Activated T-cell treated with anti-CD3 and anti-CD28 coated beads, Interleukin-2, amount 50 U/mL, for 72 hours (primary cell): ENCODE measurements at places on chromosomes 2 and 18. TPM values are rescaled to one million over a fixed set of nuclear protein-coding genes. Genes with fewer than 3 reads are reported as not detected.

DNA sequence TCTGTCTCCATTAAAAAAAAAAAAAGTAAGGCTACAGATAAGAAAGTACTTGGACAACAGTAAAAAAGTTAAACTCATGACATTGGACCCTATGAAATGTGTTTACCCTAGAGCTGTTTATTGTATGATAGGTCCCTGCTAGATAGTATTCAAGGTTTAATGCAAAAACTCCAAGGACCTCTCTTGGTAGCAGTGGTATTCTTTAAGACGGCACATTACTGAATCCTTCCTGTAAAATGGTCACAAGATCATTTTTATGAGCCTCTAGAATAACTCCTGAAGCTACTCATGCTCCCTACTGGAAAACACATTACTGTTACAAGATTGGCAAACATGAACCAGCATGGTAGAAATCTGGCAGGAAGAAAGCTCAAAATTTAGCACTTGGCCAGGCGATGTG, 38.8 kb downstream of the GALM start:
- DNase-seq, result no peak
- H3K36me3 ChIP-seq, result peaks cover 11% of the 10 kb centered on the region
- no peak overlapping the region for H3K4me3 ChIP-seq
- no peak overlapping the region for H3K27ac ChIP-seq
- no peaks in the 10 kb centered on the region for H3K27me3 ChIP-seq

GAL3ST2 gene
- total RNA-seq, result 0.82 TPM

DNA sequence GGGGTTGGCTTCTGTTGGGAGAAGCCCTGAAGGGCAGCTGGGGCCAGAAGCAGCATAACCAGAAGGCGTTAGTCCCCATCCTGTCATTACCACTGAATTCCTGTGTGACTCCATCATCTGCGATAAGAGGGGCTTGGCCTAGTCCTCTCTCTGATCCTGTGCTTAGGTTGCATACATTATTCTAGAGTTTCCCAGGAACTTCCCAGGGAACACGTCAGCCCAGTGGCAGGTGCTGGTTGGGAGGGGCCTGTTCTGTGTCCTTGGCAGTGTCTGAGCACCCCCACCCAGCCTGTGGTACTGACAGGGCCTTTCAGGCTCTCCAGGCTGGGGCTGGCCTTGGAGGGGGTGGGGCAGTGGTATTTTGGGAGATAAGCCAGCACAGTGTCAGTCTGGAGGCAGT, 4.5 kb upstream of the TOGARAM2 start:
- no peak overlapping the region for H3K27ac ChIP-seq
- peaks cover 2% of the 10 kb centered on the region for H3K36me3 ChIP-seq
- H3K27me3 ChIP-seq, result peaks cover 8% of the 10 kb centered on the region

IL36G gene
- total RNA-seq, result not detected

GRCh38 chr2:7030810-7031209, 113.6 kb downstream of the RNF144A start:
- peaks cover 17% of the 10 kb centered on the region for H3K36me3 ChIP-seq
- no peaks in the 10 kb centered on the region for H3K27me3 ChIP-seq
- H3K4me1 ChIP-seq, result no peaks in the 10 kb centered on the region
- DNase-seq, result no peak
- H3K27ac ChIP-seq, result peak overlapping the region; percentile 18

KIF5C gene
- 29.1 TPM for total RNA-seq

ACMSD gene
- not detected for total RNA-seq

DNA sequence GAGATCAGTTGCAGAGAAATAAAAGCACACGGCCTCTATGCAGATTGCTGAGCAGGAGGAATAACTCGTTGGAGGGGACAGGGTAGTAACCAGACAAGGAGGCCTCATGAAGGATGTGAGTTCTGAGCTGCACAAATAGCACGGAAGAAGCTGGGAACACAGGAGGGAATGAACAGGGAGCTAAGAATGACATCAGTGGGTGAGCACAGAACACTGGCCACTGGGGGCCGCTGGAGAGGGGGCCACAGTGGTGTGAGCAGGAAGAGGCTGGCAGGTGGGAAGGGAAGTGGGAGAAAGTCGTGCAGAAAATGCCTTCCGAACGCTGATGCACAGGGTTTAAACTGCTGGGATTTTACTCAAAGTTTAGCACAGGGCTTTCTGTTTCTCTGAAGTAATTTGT, 61.0 kb downstream of the ZAP70 start:
- H3K27me3 ChIP-seq, result no peaks in the 10 kb centered on the region
- peaks cover 3% of the 10 kb centered on the region for H3K36me3 ChIP-seq
- DNase-seq, result no peak
- H3K4me1 ChIP-seq, result no peaks in the 10 kb centered on the region
- H3K27ac ChIP-seq, result no peak overlapping the region
- no peak overlapping the region for H3K4me3 ChIP-seq

DNA sequence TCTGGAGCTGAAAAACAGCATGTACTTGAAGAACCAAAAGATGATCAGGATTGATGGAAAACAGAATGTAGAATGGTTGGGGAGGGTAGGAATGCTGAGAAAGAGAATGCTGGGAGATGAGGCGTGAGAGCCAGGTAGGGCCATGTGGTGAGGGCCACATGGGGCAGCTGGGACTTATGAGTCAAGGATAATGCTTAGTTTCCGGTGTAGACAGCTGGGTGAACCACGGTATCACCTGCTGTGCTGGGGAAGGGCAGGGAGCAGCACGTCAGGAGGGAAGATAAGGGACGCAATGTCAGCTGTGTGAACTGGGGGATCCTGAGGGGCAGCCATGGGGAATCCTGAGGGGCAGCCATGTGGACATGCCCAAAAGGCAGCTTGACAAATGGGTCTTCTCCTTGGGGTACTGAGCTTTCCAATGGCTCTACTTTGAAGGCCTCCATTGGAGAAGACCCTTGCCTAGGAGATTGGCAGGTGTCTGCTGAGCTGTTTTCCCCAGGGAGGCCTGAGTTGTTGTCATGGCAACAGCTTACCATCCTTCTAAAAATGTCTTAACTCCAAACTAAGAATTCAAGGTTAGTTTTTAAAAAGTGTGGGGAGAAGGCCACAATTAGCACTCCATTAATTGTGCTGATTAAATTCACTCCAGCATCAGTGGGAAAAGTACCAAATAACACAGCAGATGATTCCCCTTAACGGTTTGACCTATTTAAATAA, 51.1 kb downstream of the MTHFD2 start:
- no peak overlapping the region for H3K4me3 ChIP-seq
- DNase-seq, result no peak
- no peaks in the 10 kb centered on the region for H3K36me3 ChIP-seq

- no peak for DNase-seq
- no peak overlapping the region for H3K4me3 ChIP-seq
- H3K4me1 ChIP-seq, result no peaks in the 10 kb centered on the region
- H3K27ac ChIP-seq, result no peak overlapping the region
- no peaks in the 10 kb centered on the region for H3K27me3 ChIP-seq
- peaks cover 1% of the 10 kb centered on the region for H3K36me3 ChIP-seq
Observed at GRCh38 chr2:103798291-103798690, 1036.5 kb downstream of the TMEM182 start.

FZD7 gene
- total RNA-seq, result 1.1 TPM

GRCh38 chr2:196248467-196249094, 77.2 kb upstream of the STK17B start:
- peak overlapping the region; percentile 14 for H3K27ac ChIP-seq
- H3K27me3 ChIP-seq, result no peaks in the 10 kb centered on the region
- H3K36me3 ChIP-seq, result peaks cover 13% of the 10 kb centered on the region
- H3K4me3 ChIP-seq, result peak overlapping the region; percentile 34
- peaks cover 90% of the 10 kb centered on the region for H3K4me1 ChIP-seq
- DNase-seq, result no peak

GRCh38 chr18:3380384-3380961, 69.5 kb upstream of the TGIF1 start:
- peaks cover 13% of the 10 kb centered on the region for H3K4me1 ChIP-seq
- no peak overlapping the region for H3K27ac ChIP-seq
- H3K4me3 ChIP-seq, result no peak overlapping the region
- DNase-seq, result peak; percentile 20
- peaks cover 6% of the 10 kb centered on the region for H3K27me3 ChIP-seq

CNTNAP5 gene
- total RNA-seq, result not detected

DNA sequence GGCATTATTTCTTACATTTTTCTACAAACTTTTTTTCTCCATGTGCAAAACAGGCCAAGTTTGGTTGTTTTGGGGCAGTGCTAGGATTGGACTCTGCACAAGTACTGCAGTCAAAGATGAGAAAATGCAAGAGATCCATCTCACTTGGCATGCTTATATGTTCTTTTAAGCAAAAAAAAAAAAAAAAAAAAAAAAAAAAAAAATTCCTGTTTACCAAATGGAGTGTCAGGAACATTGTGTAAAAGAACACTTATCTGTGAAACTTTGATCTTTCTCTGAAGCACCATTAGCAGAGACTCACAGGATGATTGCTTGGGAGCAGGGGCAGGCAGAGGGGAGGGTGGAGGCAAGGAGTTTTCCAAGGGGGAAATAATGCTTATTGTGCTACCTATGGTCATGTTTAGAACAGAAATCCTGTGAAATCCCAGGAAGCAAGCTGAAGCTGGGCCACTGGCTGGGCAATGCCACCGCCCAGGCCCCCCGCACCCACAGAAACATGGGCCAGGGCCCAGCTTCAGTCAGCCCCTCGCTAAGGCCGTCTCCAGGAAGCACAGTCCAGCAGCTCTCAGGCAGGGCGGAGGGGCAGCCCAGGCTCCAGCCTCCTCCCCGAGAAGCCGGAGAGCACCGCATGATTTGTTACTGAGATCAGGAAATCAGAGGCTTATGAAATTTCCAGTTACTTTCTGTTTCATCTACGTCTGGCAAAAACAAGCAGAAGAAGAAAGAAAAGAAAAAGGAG, 229.4 kb downstream of the ZNF516 start:
- no peaks in the 10 kb centered on the region for H3K36me3 ChIP-seq
- H3K4me1 ChIP-seq, result no peaks in the 10 kb centered on the region
- no peak overlapping the region for H3K27ac ChIP-seq
- H3K27me3 ChIP-seq, result peaks cover 10% of the 10 kb centered on the region
- H3K4me3 ChIP-seq, result peak overlapping the region; percentile 44
